ENCODE measurements at places on chromosomes 1 and 21.

DNA sequence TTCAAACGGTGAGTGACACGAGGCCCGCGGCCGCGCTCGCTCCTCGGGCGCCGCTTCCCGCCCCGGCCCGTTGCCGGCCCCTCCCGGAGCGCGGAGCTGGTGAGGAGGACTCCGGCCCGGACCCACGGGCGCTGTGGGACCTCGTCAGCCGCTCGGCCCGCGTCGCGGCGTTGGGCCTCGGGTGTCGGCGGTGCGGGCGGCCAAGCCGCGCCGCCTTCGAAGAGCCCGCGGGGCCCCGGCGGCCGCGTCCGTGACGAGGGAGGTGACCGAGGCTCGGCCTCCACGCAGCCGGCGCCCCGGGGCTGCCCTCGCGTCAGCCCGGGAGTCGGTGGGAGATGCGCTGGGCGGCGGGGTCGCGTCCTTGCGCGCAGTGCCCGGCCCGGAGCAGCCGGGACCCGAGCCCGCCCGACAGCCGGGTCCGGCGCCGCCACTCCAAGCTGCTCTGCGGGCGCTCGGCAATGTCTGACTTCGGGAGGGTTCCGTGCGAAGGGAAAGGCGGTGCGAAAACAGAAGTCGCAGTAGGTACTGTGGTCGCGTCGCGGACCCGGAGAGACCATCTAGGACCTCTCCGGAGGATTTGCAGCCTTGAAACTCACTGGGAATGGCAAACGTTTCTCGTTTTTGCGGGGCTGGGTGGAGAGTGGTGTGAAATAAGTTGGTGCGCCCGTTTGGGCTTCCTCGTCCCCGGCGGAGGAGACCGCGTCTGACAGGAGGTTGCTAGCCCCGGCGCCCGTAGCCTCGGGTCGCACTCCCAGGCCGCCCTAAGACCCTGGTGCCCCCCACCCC lies 829 bp downstream of the SPEN start:
- peak; percentile 34 for DNase-seq

GRCh38 chr1:59976194-59977074 lies 49.9 kb upstream of the CYP2J2 start:
- DNase-seq = peak; percentile 42

- no peak for DNase-seq
These were observed 330.0 kb downstream of the BARHL2 start for GRCh38 chr1:90386899-90387720.

DNA sequence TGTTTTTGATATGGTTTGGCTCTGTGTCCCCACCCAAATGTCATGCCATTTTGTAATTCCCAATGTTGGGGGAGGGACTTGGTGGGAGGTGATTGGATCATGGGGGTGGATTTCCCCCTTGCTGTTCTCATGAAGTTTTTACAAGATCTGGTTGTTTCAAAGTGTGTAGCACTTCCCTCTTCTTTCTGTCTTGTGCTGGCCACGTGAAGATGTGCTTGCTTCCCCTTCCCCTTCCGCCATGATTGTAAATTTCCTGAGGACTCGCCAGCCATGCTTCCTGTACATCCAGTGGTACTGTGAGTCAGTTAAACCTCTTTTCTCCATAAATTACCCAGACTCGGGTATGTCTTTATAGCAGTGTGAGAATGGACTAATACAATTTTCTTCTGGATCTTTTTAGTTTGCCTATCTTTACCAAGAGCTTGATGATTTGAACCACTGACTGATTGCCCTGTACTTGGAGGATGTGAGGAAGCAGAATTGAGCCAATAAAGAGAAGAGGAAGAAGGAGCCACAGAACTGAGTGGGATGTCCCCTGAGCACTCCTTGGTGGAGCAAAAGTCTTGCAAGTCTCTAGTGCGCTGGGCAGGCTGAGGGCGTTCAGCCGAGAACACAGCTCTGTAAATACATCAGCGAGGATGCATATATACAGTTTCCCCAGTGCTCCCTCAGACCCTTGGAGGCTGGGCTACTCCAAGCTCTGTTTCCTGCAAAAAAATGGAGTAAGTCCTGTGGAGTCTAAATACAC lies 102.6 kb downstream of the CYYR1 start:
- no peak for DNase-seq

DNA sequence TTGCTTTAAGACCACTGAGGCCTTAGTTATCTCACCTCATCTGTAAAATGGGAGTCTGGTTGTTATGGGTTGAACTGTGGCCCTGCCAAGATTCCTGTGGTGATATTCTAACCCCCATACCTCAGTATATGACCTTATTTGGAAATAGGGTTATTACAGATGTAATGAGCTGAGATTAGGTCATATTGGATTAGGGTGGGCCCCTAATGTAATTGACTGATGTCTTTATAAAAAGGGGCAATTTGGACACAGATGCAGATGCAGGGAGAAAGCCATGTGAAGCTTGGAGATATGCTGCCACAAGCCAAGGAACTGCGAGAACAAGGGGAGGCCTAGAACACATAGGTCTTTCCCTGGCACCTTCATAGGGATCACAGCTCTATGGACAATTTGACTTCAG lies 3.9 kb downstream of the C1orf87 start:
- DNase-seq = no peak

DNA sequence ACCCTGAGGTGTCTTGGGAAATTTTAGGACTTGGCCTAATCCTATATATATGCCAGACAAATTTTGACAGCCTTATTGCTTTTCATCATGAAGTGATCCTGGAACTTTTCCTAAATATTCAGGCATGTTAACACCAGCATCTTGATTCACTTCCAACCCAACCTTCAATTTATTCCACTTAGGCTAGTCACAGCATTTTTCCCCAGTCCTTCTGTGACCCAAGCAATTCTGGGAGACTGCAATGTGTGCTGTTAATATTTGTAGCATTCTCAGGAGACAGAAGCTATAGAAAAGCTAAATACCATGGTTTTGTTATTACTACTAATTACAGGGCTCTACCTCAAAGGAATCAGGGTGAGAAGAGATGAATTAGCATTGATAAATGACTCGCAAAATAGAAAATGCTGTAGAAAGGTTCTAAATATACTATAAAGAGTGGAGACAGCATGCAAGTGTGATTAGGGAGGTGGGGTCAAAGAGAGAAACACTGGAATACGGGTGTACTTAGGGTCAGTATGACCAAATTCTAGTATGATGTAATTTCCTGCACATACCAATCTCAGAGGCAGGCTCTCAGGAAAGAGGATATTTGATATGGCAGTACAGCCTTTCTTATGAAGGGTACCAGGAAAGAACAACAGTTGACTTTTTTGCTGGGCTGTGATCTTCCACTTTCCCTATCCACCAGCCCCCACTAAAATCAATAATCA lies 29.1 kb downstream of the PRRX1 start:
- no peak for DNase-seq

GRCh38 chr1:18299441-18300338 lies 181.0 kb upstream of the KLHDC7A start:
- peak; percentile 2 for DNase-seq

DNA sequence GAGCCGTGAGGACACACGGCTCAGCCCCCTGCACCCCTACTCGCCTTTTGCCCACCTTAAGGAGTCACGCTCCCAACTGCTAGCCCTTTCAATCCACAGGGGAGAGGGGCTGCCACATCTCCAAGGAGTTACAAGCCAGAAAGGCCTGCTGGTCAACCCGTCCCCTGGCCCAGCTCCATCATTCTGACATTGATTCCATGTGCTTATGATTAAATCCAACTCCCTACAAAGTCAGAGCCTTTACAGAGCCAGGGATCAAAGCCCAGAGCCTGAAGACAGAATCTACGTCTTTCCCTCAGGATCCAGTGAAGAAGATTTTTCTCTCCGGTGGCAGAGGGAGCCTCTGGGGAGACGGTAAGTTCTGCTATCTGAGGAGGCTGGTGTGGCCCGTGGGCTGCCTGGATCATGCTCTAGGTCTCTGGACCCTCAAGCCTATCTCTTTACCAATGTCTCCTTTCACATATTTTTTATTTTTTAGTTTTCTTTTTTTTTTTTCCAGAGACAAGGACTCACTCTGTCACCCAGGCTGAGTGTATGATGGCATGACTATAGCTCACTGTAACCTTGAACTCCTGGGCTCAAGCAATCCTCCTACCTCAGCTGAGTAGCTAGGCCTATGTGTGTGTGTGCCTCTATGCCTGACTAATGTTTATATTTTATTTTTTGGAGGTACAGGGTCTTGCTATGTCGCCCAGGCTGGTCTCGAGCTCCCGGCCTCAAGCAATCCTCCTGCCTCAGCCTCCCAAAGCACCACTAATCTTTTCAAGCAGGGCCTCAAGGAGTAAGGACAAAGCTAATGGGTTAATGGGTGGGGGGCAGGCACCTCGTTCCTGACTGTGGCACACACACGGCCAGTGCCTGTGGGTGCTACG lies 61.3 kb downstream of the SLC66A1 start:
- no peak for DNase-seq

- DNase-seq = no peak
These were observed 156.0 kb downstream of the SLC45A1 start for GRCh38 chr1:8473891-8474300.

- no peak for DNase-seq
These were observed 9.8 kb upstream of the PHTF1 start for GRCh38 chr1:113768916-113769600.

GRCh38 chr1:39691383-39692151 lies at the start of gene HPCAL4:
HPCAL4 (minus strand) TSS chr1:39691433; CDS start chr1:39684603, 6,830 bp downstream.
- DNase-seq = peak; percentile 92

GRCh38 chr1:37255136-37255795 lies 219.1 kb upstream of the ZC3H12A start:
- DNase-seq = no peak

- DNase-seq = no peak
These were observed 229.1 kb downstream of the KCNJ6 start for GRCh38 chr21:37686991-37687810.

Data from stimulated activated CD4-positive, alpha-beta T cell treated with anti-CD3 and anti-CD28 coated beads, Interleukin-4, amount 100 ng/mL, for 4 hours (primary cell).